ENCODE measurements at places on chromosomes 6 and 20.

GRCh38 chr6:67736816-67737215, 898.3 kb upstream of the ADGRB3 start:
- DNase-seq: no peak

GRCh38 chr20:37274851-37275524, 13.4 kb upstream of the GHRH start:
- no peak for DNase-seq

DNA sequence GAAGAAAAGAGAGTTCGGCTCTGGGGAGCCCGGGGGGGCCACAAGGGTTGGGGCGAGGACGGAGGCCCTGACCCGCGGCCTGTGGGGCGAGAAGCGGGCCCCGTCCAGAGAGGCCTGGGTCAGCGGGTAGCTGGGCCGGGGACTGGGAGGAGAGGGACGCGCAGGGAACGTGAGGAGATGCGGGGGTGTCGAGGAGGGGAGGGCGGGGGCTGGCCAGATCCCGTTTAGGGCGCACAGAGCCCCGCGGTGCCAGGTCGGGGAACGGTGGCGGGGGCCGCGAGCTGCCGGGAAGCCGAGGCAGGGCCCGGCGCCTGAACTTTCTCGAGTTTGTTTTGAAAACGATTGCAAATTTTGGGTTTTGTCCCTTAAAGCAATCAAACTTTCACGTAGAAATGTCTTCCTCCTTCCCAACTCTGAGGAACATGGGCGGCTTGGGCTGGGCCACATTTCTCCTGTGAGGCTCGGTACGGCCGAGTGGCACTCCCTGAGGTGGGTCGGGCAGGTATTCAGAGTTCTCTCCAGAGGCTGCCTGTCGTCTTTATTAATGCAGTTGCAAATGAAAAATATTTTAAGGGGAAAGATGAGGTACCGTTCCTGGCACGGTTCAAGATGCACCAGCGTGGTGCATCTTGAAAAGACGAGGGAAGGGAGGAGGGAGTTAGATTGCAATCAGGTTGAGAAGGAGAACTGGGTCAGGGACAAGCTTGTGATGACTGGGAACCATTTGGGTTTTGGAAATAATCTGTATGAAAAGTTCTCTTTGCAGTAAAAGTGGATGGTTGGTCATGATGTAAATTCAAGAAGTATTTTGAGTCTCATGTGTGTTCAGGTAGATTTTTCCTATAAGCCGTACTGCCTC, 972 bp downstream of the RNF8 start:
- no peak for DNase-seq

GRCh38 chr6:842141-842540, 149.2 kb upstream of the EXOC2 start:
- no peak for DNase-seq

DNA sequence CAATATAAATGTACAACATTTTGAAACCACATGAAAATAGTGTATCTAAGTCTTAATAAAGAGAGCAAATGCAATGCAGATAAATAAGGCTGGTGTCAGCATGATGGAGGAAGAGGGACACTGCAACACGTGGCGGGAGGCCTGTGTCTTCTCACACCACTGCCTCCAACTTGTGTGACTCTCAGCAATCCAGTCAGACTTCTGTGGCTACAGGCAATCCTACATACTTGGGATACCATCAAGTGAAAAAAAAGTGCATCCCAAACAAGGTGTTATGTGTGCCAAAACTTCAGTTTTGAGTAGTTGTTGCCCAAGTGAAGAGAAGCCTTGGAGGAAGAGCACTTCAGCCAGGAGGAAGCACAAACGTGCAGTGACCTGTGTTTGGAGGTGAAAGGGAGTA, 68.6 kb downstream of the PKIB start:
- no peak for DNase-seq

- DNase-seq: no peak
These were observed 138.1 kb downstream of the RFPL4B start for GRCh38 chr6:112485120-112485826.

DNA sequence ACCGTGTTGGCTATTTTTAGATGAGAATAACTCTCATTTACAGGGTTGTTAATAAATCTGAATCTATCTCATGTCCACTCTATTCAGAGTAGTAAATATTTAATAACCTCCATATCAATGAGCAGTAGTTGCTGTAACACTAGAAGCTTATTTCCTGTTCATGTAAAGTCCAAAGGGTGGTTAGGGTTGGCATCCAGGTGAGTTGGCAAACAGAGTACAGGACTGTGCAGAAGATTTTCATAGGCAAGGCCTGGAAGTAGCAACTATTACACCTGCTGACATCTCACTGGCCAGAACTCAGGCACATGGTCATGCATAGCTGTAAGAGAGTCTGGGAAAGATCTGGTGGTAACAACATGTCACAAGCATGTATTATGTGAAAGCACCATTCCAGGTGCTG, 147.5 kb downstream of the PHF3 start:
- no peak for DNase-seq

GRCh38 chr20:57589728-57590484, 29.0 kb downstream of the PCK1 start:
- no peak for DNase-seq

DNA sequence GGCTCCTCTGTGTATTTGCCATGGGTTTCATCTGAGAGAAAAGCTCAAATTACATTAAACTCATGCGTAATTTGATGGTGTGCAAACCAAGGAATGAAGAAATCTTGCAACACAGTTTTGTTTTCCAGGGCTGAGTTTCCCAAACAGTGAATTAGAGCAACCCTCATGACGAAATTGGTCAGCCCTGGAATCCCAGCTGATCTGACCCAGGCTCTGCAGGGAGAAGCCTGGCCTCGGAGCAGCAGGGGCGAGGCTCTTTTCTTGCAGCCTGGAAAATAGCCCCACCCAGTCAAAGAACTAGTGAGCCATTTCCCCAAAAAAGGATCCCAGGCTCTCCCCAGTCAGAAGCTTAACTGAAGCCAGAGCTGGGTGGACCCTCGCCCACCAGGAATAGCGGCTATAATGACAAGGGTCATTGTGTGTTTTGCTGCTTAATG, 107.3 kb upstream of the SNX9 start:
- DNase-seq: no peak

GRCh38 chr20:43722153-43722505, 4.7 kb downstream of the GTSF1L start:
- peak; percentile 30 for DNase-seq

GRCh38 chr20:48797275-48797825, 30.4 kb downstream of the PREX1 start:
- no peak for DNase-seq

GRCh38 chr20:45987108-45987780, 15.2 kb upstream of the ZNF335 start:
- DNase-seq: peak; percentile 70

- DNase-seq: peak; percentile 12
These were observed 674 bp downstream of the MAPK14 start for GRCh38 chr6:36028088-36028876.

DNA sequence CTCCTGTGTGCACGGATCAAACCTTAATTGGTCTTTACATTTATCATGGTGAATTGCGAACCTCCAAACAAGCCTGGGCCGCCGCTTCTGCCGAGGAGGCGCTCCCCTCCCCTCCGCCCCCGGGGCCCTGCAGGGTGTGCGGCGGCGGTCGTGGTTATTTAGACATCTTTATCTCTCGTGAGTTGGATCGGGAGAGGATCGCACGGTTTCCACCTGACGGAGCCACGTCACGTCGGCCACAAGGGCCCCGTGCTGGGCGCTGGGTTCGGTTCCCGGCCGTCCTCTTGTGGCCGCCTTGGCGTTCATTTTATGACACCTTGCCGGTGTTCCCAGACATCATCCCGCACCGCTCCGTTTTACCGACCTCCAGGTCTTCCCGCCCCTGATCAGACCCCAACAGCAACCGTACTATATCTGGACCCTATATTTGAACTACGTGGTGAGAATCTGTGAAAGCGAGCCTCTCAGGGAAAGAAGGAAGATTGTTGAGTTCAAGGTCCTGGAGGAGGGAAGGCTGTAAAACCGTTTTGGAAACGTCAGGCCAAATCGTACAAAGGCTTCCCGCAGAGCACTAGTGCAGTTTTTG, 1.3 kb upstream of the CNR1 start:
- DNase-seq: no peak

DNA sequence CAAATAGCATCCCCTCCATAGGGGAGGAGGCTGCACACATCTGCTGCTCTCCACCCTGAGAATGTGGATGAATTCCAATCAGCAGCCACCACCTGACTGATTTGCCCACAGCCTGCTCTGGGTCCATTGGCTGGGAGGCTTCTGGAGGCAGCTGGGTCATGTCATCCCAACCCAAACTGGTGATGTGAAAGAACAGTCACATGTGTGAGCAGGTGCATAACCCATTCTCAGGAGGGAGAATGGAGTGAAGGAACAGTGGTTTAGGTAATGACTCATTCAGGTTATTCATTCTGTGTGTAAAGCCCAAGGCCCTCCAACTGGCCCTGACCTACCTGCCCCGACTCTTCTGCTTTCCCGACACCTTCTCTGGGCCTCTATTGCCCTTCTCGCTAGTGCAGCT, 90.9 kb upstream of the GCM1 start:
- DNase-seq: no peak

- no peak for DNase-seq
These were observed 2.3 kb upstream of the SLC23A2 start for GRCh38 chr20:5003626-5004025.

GRCh38 chr20:51616060-51616459, 73.5 kb upstream of the NFATC2 start:
- no peak for DNase-seq

DNA sequence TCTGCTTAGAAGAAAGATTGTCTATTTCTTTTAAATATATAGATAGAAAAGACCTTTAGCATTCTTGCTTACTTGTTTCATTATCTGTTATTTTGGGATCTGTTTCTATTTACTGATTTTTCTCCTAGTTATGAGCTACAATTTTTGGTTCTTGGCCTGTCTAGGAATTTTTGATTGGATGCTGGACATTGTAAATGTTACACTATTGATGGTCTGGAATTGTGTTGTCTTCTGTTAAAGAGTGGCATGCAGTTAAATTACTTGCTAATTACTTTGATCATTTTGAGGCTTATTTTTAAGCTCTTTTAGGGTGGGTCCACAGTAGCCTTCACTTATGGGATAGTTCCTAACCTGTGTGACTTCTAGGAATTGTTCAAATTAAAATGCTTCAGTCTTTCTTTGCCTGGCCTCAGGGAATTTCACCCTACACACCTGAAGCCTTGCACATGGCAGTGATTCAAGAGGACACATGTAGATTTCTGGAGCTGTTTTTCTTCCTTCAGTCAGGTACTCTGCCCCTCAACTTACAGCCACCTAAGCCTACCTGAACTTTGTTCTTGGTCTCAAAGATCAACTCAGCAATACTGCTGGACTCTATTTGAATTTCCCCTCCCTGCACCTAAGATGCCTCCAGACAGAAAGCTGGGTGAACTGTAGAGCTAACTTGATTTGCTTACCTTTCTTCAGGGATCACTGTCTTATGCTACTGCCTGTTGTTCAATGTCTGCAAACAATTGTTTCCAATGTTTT, 66.2 kb upstream of the NNAT start:
- no peak for DNase-seq

GRCh38 chr6:112214739-112215269, 39.6 kb downstream of the LAMA4 start:
- no peak for DNase-seq

DNA sequence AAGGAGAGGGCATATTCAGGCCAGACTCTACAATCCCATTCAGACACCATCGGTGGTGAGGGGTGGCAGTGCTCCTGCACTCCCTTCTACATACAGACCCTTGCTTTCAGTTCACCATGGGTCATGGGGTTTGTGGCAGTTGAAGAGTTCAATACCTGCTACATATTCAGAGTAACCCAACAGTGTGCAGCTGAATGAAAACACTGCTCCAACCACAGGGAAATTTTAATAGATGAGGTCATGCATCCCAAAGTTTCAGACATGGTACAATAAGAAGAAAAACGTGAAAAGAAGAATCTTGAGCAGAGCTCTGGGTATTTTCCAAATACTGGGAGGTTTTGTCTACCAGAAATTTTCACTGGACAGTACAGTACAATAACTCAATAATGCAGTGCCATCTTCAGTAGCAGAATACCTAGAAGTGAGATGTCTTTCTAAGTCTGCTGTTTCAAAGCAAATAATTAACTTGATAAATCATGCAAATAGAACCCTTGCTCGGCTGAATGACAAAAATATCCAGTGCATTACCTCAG, 162.1 kb downstream of the PTPRK start:
- no peak for DNase-seq

DNA sequence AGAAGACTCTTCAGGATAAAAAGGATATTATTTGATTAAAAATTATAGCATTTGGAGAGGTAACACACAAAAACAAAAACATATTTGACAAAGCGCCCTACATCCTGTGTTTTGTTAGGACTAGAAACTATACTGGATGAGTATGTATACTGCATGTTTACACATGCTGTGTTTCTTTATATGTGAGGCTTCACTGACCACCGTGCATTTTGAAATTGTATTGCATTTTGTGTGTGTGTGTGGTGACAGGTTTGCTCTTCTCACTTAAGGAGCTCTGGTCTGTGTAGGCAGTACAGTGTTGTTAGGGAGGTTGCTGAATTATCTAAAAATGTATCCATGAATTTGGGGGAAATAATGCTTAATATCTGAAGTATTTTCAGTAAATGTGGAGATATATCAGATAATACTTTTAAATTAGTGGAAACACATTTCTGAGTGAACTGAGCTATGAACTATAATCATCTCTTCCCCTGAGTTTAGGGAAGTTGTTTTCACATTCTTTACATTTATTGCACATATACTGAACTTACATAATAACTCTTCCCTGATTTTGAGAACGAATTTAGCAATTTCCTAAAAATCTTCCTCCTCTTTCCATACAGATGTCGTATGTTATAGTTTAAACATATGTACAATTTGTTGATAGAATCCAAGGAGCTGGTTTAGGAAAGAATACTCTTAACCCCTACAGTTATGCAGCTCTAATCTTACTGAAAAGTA, 43.3 kb downstream of the TMEM170B start:
- no peak for DNase-seq

- no peak for DNase-seq
These were observed 30.1 kb downstream of the PRPH2 start for GRCh38 chr6:42692137-42692911.

GRCh38 chr20:10795286-10796026, 121.7 kb upstream of the JAG1 start:
- DNase-seq: no peak
